ENCODE measurements at places on chromosomes 2 and 18. TPM values are rescaled to one million over a fixed set of nuclear protein-coding genes. Genes with fewer than 3 reads are reported as not detected.
A peak's percentile ranks its signal among the peaks of the same experiment; 100 is the strongest.

GRCh38 chr18:32380559-32380958 lies 90.1 kb downstream of the GAREM1 start:
- no peak for DNase-seq

DNA sequence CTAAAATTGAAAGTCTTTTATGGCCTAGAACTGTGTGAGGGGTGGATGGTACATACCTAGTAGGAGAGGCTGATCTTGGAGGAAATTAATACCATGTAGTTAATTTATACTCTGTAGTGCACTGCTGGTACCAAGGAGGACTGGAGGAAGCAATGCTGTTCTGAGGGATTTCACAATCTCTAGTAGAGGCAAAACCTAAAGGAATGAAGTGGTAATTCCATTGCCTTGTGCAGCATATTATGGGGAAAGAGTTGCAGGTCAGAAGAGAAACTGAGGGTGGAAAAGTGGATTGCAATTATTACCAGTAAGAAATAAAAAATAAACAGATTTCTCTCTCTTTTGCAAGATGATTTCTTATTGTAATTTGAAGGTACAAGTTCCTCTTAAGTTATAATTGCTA lies 2.2 kb downstream of the ABI2 start:
- DNase-seq: no peak

DNA sequence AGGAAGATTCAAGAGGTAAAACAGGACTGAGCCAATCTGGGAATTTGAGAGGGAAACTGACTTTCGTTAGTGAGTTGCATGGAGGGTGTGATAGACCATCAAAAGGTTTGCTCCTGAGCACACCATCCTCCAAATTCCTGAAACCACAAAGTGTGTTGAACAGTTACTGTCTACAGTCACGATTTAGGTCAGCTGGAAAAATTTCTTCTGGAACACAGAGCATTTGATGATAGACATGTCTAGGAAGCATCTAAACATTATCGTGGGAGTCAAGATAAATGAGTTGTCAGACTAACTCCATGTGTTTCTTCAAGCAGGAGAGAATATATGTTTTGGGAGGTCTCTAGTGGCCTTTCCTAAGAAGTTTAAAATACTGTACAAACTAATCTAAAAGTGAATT lies 449.4 kb upstream of the SLC14A2 start:
- DNase-seq: no peak

- no peak for DNase-seq
Measured at GRCh38 chr2:1804865-1805264, 60.5 kb upstream of the PXDN start.

DNA sequence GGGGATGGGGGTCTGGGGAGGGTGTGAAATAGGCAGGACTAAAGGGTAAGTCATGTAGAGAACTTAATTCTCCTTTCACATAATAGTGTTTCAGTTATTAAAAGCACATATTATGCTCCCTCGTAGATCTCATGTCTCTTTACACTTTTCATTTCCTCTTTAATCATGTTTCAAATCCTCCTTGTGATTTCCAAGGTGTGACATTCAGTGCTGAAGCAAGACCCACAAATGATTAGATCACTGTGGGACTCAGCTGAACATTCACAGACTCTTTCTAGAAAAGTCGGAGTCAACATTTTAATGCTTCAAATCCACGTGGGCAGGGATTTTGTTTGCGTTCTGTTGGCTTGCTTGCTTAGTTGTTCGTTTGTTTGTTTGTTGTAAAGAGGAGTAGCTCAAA lies 34.7 kb upstream of the CALCRL start:
- DNase-seq: no peak

- DNase-seq: no peak
Measured at GRCh38 chr2:85143463-85144082, 10.4 kb downstream of the TCF7L1 start.

GRCh38 chr2:207784898-207785297 lies 15.2 kb upstream of the FZD5 start:
- DNase-seq: no peak

- no peak for DNase-seq
Measured at GRCh38 chr18:22057908-22058527, 111.4 kb upstream of the GATA6 start.

DNA sequence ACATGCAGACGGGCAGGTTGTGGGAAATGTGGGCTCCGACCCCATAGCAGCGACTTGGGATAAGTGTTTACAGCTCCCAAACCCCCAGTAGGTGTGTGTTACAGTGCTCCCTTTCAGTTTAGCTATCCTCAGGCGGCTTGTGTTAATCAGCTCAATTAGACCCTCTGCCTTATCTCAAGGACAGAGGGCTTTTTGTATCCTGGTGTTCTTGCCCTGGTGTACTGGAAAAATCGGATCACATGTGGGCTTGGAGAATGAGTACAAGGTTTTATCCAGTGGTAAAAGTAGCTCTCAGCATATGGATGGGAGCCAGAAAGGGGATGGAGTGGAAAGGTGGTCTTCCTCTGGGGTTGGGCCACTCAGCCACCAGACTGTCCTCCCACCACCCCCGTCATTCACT lies 264.7 kb upstream of the SYT4 start:
- DNase-seq: no peak

- DNase-seq: no peak
Measured at GRCh38 chr2:112658839-112659667, 13.3 kb downstream of the SLC20A1 start.

DNA sequence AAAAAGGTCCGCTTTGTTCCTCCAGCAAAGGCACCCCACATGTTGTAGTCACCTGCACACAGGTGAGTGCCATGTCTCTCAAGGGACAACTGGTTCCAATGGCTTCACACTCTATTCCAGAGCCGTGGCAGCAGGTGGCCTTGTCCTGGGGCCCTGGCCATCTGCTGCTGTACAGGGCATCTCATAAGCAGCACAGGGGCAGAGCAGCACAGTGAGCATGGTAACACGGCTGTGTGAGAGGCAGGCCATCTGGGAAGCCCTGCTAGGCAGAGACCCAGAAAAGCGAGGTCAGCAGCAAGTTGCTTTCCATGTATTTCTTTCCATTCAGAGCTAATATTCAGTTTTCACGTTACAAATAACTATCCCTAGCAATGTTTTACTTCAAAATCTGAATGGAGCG lies 54.7 kb downstream of the CMPK2 start:
- no peak for DNase-seq

DNA sequence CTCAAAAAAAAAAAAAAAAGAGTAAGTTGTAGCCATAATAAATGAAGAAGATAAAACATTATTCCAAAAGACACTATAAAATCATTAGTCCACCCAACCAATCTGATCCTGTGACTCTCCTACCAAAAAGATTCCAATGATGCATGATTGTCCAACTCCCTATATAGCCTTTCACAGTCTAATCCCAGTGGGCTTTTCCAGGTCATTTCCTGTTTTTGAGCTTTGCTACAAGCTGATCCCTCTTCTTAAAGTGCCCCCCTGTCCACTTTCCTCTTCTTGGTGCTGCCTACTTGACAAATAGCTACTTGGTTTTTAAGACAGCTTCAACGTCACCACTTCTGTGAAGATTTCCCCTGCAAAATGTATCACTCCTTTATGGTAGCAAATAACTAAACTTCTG lies 88.4 kb downstream of the SEMA4F start:
- no peak for DNase-seq

DNA sequence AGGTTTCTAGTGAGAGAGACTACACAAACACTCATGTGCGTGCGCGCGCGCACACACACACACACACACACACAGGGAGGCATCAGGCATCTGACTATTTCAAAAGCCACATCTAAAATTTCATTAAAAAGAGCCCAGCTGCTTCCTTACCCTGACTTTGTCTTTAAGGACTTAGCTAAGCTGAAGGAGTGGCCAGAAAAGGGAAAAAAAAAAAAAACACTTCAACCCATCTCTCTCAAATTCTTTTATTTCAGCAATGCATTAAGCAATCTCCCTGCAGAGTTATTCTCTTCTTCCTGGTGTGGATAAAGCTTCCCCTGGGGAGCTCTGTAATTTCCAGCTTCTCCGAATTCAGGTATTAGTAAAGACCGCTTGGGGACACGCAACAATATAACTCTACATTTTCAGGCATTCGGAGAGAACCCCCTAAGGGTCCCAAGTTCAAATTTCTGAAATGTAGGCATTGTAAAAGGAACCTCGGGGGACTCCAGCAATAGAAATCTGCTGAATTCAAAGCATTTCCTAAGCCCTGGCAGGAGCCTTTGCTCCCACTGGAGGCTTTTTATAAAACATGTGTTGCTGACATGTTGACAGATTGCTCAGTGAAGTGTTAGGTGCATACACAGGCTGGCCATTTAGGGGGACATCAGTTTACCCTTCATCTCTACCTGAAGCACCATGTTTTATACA lies 67.0 kb downstream of the ZNF521 start:
- DNase-seq: no peak

GRCh38 chr2:71471276-71471675 lies 17.9 kb downstream of the DYSF start:
- peak; percentile 89 for DNase-seq

DNA sequence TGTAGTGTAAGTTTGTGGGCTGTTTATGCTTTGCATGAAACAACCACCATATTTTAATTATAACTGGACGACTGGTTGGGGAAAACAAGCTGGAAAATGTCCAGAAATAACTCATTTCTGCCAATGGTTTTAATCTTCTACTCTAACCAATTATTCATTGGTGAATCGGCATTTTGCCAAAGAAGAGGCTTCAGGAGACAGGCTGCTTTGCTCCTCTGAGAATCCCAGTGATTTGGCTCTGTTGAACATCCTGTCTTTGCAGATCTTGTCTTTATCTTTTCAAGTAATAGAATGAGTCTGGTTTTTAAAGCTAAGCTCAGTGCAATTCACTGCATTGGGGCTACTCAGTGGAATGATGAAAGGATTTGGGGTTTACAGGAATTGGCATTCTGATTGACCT lies 109.6 kb downstream of the APOB start:
- no peak for DNase-seq

DNA sequence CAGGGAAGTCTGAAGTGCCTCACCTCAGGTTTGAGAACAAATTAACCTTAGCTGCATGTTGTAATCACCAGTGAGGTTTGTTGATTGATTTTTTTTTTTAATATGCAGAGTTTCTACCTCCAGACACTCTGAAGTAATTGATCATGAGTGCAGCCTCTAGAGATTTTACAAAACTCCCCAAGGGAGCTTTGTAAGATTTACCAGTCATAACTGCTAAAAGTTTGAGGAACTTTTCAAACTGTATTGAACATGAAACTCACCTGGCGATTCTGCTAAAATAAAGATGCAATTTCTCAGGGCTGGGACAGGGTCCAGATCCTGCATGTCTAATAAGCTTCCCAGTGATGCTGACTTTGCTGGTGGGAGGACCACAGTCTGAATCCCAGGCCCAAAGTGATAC lies 339.6 kb upstream of the DCC start:
- no peak for DNase-seq

- peak; percentile 61 for DNase-seq
Measured at GRCh38 chr2:210577263-210578071, 21.1 kb downstream of the CPS1 start.

DNA sequence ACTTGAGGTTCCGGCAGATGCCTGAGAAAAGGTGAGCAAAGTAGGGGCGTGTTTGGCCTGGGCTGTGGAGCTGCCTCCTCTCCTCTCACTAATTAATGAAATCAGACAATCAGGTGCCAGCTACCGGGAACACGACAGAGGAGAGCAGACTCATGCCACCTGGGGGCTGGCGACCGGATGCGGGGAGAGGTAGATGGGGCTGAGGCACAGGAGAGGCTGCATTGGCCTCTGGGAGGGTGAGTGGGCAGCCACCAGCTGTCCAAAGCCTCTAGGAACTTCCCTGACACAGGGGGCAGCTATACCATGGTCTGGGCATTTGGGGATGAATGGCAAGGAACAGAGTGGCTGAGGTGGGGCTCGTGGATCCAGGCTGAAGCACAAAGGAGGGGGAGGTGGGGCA lies 25.0 kb downstream of the FBXO41 start:
- no peak for DNase-seq

- no peak for DNase-seq
Measured at GRCh38 chr18:647304-647703, 10.1 kb upstream of the TYMS start.

DNA sequence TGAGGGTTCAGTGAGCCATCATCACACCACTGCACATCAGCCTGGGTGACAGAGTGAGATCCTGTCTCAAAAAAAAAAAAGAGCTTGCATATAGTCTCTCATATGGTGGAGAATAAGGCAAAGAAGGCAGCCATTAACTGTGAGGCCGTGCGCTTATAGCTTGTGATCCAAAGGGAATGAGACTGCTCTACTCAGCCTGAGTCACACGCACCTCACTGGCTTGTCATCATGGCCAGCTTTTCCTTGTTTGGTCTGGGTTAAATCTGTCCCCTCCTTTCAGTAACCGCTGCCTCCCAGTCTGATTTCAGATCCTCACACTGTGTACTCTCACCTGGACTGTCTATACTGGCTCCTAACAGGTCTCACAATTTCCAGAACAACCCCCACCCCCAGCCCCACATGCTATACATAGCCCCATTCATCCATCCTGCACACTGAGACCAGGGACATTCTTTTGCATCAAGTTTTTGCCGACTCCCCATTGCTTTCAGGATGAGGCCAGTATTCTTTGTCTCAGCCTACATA lies 35.3 kb upstream of the ANKRD44 start:
- DNase-seq: peak; percentile 33

- no peak for DNase-seq
Measured at GRCh38 chr2:4135765-4136164, 432.4 kb downstream of the DCDC2C start.

DNA sequence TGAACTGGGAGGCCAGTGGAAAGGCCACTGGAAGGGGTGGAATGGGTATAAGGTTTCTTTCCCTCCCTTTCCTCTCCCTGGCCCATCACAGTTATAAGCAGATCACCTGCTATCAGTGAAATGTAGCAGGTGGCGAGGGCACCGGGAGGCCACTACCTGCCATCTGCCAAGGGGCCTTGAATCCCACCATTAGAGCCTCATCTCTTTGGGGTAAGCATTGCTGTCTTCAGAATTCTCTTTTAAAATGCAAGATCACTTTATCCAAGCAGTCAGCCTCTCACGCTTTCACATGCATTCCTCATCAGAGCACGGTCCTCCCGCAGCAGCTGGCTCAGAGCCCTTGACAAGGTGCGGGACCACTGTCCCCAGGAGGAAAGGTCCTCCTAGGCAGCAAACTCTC lies 268.5 kb downstream of the CELF4 start:
- no peak for DNase-seq

DNA sequence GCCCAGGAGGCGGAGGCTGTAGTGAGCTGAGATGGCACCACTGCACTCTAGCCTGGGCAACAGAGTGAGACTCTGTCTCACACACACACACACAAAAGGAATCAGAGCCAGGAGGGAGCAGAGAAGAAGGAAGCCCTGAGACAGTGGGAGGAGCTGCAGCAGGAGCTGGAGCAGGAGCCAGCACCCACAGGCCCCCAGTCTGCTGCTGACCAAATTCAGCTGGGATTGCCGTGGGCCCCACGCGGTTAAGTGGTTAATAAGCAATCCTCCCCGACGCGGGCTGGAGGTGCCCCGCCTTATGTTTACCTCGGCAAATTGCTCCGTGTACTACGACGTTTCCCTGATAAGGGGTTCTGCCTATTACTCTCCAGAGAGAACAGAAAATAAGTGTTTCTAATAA lies 265.3 kb downstream of the TWIST2 start:
- no peak for DNase-seq

GRCh38 chr18:37742436-37742835 lies 176.8 kb upstream of the CELF4 start:
- no peak for DNase-seq

PGAP1 gene
- total RNA-seq: 6.5 TPM

ZNF519 gene
- total RNA-seq: 11.1 TPM

FEV gene
- not detected for total RNA-seq

TLX2 gene
- total RNA-seq: 1.7 TPM

WBP1 gene
- total RNA-seq: 49.0 TPM

UCN gene
- total RNA-seq: 4.1 TPM

PRKRA gene
- 52.5 TPM for total RNA-seq

TYMS gene
- total RNA-seq: 47.8 TPM

SERPINB3 gene
- total RNA-seq: not detected

SERPINB4 gene
- total RNA-seq: not detected

PNKD gene
- total RNA-seq: 78.6 TPM

Measured in A172 (cell line).